ENCODE measurements at places on chromosomes 7 and 10.
A peak's percentile ranks its signal among the peaks of the same experiment; 100 is the strongest.

GRCh38 chr7:130369831-130370550 is 10.3 kb upstream of the CPA1 start:
- DNase-seq = no peak

DNA sequence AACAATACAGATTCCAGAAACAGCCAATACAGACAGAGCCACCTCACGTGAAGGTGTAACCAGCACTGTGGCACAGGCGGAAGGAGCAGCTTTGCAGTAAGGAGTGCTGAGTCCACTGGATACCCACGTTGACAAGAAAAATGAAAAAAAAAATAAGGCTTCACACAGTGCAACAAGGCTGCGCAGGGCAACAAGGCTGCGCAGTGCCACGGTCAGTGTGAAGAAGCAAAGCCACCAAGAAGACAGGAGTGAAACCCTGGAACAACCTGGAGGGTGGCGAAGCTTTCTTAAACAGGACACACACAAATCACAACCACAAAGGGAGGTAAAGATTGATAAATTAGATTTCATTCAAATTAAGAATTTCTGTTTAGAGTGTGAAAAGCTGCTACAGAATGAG is 204.0 kb downstream of the MAD1L1 start:
- no peak for DNase-seq

- no peak for DNase-seq
Measured at GRCh38 chr10:16945593-16945992, 128.4 kb upstream of the RSU1 start.

- DNase-seq = no peak
Measured at GRCh38 chr7:138951953-138952352, 29.2 kb downstream of the KIAA1549 start.

DNA sequence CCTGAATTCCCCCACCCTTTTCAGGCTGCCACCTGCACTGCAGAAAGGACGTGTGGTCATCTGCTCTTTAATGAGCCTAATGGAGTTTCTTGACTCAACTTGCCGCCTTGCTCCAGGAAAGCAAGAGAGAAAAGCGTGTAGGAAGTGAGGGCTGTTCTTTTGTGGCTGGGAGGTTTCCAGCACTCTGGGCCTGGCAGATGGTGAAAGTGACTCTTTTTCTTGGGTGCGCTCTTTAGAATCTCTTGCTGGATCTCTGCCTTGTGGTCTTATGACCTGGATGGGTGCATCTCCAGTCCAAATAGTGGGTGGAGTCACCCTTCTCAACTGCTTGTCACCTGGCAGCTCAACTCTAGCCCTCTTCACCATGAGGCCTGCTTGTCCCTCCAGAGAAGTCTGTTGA is 244.0 kb downstream of the SORCS1 start:
- no peak for DNase-seq

GRCh38 chr7:112069879-112070321 is 136.3 kb downstream of the DOCK4 start:
- no peak for DNase-seq

DNA sequence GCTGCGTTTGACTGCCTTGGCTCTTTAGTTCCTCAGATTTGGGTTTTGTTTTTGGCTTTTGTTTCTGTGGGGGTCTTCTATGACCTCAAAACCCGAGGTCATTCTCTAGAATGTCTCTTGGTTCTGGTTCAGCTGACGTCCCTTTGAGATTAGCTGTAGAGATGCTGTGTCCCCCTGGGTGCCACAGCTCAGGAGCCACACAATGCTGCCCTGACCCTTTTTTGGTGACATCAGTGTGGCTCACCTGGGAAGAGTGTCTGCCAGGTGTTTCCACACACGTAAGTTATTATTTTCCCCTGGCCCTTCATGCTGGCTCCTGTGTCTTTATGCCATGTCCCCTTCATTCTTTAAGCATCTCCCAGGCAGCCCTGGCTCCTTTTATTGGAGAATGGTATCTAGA is 89.8 kb upstream of the DDC start:
- no peak for DNase-seq

- DNase-seq = no peak
Measured at GRCh38 chr10:127059314-127059713, 137.1 kb downstream of the INSYN2A start.

DNA sequence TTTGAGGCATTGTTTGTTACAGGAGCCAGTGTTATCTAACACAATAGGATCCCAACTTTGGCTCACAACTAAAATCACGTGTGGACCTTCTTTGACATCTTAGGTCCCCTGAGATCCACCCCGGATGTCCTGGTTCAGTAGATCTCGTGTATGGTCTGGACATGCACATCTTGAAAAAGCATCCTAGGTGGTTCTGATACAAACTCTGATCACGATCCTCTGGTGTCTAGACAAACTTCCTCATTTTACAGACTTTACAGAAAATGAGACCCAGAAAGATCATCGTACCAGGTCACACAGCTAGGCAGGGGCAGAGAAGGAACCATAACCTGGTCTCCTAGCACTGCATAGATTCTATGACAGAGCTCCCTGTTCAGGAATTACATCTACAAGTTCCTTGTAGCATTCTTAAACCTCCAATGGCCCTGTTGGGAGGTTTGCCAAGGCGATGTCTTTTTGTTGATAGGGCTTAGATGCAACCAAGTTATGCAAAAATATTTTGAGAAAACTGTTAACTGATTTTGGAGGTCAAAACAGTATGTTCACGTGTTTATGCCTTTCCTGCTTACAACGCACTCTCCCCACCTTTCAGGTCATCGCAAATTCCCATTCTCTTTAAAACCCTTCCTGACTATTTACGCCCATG is 30.8 kb upstream of the CHST15 start:
- DNase-seq = no peak

DNA sequence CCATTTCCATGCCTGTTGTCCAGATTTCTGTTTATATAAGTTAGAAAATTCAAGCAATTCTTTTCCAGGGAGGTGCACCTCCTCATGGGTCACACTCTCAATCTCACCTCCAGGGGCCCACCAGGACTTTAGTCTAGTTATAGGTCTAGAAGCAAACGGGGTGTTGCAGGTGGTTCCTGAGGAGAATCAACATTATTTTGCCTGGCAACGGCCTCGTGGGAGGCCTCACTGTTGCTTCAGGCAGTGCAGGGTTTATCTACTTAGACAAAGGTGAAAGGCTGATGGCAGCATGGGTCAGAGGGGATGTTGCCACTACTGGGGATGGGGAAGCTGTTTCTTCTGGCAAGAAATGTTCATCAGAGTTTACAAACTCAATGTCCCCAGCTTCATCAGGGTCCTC is 56.7 kb upstream of the LRRC18 start:
- no peak for DNase-seq

DNA sequence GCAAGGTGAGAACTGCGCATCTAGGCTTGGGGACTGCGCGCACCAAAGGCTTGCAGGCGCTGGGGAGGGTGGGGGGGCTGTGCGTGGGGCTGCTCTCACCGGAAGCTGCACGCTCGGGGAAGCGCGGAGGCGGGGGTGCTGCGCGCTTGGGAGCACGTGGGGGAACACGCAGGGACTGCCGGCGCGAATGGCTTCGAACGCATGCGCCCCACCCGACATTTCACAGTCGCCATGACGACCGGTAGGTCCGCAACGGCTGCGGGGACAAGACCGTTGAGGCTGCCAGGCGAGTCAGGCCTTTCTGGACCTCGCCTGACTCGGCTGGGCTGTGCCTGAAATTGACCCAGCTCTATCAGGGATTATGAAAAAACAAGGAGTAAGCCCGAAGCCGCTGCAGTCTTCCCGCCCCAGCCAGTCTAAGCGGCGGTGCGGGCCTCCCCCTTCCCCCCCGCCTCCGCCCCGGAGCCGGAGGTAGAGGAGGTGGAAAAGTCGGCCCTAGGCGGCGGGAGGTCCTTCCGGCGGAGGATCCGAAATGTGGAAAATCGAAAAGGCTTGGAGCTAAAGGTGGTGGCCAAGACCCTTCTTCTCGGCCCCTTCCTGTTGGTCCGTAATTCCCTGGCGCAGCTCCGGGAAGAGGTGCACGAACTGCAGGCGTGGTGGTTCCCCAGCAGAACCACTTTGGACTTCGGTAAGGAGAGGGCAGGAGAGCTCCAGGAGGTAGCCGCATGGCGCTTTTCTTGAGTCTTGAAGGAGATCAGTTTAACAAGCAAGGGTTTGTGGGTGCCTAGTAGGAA is 34.9 kb upstream of the STEAP1 start:
- no peak for DNase-seq

DNA sequence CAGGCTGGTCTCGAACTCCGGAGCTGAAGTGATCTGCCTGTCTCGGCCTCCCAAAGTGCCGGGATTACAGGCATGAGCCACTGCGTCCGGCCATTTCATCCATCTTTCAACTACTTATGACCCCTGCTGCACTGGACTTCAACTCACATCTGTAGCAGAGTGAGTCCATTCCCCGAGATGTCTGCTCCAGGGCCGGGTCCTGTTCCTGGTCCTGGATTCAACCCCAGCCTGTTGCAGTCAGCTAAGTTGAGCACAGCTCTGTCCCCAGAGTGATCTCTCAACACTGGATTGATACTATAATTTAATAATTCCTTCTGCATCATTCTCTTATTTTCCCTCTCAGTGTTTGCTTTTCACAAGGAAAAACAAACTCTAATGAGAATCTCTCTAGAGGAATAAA is 25.8 kb downstream of the PRTFDC1 start:
- DNase-seq = no peak

GRCh38 chr10:60384708-60385398 is 4.8 kb downstream of the ANK3 start:
- DNase-seq = no peak

DNA sequence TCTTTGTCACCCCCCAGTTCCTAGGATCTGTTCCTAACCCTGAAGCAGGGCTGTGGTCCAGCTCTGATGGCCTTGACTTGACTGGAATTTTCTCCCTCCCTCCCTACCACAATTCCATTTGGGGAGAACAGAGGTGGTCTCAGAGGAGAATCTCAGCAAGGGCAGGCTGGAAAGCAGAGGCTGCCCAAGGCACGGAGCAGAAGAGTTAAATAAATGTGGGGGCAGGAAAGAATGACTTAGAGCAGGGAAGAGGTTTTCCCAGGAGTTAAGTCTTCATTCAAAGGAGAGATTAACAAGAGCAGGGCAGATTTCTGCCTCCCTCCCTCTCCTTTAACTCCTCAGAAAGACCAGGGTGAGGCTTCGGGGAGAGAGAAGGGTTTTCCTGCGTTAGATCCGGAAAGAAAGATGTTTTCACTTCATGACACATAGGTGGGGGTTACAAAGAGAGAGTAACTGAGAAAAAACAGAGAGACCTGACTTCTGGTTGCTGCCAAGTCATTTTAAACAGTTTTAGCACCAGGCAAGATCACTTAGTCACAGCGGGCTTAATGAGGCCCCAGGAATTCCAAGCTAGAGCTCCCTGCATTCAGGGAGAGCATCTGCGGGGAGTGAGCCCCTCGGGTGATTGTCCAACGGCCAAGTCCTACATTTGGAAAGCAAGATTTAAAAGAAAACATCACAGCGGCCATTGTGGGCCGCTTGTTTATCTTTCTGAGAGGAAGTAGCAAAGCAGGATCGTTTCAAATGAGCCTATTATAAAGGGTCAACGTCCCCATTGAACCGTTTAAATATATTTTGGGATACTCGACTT is 78.7 kb downstream of the ARHGAP22 start:
- DNase-seq = peak; percentile 36

GRCh38 chr10:93715345-93715744 is 13.0 kb upstream of the FRA10AC1 start:
- no peak for DNase-seq

GRCh38 chr7:129864042-129864441 is 88.7 kb downstream of the UBE2H start:
- no peak for DNase-seq

DNA sequence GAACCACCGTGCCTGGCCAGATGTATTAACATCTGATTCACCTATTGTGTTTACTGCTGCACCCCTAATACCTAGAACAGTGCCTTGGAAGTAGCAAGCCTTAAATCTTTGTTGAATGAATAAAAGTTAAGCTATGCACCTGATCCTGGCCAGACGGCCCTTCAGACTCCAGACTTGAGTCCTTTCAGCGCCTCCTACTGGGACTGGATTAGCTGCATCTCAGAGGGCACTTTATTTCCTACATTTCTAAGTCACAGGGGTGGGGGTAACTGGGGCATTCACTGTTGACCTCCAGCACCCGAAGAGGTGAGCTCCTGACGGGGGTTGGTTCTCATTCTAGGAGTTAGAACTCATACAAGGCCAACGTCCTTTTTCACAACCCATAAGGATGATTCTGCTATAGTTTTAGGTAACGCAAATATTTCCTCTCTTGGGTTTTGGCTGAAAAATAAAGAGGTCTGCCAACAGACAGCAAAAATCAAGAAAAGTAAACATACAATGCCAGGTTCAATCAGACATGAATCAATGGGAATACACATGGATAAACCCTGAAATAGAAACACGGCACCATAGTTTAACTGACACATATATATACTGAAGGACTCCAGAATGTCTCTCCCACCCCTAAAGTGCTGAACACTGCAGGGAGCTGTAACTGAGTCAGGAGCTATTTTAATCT is 48.0 kb upstream of the DLG5 start:
- peak; percentile 27 for DNase-seq

GRCh38 chr10:60343254-60343653 is 46.4 kb downstream of the ANK3 start:
- DNase-seq = no peak

- no peak for DNase-seq
Measured at GRCh38 chr10:30355601-30356000, 6.5 kb upstream of the MTPAP start.

- no peak for DNase-seq
Measured at GRCh38 chr7:7294911-7295310, 112.6 kb downstream of the C1GALT1 start.

- DNase-seq = no peak
Measured at GRCh38 chr7:150322114-150322832, 882 bp upstream of the LRRC61 start.

DNA sequence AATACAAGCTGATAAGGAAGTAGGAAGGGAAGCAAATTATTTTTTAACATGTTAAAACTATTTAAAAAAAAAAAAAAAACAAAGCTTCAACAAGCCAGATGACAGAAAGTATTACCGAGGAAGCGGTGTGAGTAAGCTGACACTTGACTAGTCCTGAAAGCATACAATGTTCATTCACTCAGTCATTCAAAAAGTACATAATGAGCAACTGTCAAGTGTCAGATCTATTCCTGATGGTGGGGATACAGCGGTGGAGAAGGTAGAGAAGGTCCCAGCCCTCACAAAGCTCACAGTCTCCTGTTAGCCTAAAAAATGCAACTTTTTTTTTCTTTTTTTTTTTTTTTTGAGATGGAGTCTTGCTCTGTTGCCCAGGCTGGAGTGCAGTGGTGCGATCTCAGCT is 40.0 kb downstream of the RAPGEF5 start:
- no peak for DNase-seq

DNA sequence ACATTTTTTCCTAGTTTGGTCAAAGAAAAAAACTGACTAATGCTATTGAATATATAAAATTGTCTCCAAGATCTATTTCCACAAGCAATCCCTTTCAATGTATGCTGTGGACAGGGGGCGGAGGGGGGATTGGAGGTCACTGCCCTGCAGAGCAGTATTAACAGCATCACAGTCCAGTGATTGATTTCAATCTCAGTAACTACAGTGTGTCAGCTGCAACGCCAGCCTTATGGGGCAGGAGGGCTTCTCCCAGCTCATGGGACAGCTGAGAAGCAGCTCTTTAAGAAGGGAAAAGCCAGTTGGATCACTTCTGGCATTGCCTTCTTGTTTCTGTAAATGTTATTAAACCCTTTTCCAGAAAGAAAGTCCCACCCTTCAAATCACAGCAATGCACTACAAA is 65.0 kb downstream of the RAPGEF5 start:
- no peak for DNase-seq

GRCh38 chr10:103181244-103181643 is 11.8 kb downstream of the NT5C2 start:
- DNase-seq = no peak

Measured in neuronal stem cell (in vitro differentiated cells).